Activated T-cell treated with anti-CD3 and anti-CD28 coated beads, Interleukin-2, amount 50 U/mL, for 48 hours (primary cell): ENCODE measurements at places on chromosomes 7 and 10.

- DNase-seq, result no peak
These were observed 311.4 kb upstream of the AKR1E2 start for GRCh38 chr10:4514445-4515108.

DNA sequence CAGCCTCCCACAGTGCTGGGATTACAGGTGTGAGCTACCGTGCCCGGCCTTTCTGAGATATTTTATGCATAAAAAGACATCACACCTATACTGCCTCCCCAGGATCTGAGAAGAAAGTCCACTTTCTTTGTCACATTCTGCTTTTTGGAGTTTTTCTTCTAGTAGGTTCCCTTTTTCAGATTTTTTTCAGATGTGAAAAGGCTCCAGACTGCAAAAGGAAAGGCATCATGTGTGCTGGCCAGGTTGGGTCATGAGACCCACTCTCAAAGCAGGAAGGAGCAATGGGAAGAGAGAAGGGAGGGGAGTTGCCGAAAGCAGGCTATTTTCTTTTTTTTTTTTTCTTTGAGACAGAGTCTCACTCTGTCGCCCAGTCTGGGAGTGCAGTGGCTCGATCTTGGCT, 10.8 kb downstream of the BLVRA start:
- DNase-seq, result no peak

DNA sequence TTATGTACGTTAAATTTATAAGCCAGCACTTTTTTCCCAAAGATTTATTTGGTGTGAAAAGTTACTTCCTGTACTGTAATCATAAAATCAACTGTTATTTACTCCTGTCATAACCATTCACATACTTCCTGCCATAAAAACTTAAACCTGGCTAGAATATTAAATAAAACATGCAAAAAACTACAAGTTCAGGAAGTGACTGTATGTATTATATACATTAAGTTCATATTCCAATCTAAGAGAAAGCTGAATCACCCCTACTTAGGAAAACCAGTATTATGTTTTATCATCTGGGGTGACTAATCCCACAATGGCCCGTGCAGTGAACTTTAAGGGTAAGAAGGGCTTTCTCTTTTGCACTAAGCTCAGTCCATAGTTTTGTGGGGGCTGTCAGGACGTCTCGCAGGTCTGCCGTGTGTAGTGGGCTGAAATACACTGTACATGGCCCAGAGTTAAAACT, 183.7 kb upstream of the KLF14 start:
- no peak for DNase-seq

DNA sequence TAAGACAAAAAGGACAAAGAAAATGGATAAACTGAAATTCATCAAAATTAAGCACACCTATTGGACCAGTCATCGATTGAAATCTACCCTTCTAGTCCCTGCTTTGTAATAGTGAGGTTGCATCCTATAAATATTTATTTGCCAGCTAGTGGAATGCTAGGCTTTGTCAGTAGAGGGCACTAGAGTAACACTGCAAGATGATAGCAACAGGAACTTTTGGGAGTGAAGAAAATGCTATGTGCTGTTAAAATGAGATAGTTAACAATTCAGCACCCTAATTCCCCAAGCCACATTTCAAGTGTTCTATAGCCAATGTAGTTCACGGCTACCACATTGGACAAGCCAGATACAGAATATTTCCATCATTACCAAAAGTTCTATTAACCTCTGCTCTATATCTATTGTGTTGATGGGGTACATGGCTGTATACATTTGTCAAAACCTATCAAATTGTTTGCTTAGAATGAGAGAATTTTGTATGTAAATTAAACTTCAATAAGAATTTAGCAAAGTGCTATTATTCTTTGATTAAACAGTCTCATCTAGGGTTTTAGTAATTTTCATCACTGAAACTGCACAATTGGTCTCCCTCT, 69.8 kb downstream of the LSMEM1 start:
- DNase-seq, result no peak

DNA sequence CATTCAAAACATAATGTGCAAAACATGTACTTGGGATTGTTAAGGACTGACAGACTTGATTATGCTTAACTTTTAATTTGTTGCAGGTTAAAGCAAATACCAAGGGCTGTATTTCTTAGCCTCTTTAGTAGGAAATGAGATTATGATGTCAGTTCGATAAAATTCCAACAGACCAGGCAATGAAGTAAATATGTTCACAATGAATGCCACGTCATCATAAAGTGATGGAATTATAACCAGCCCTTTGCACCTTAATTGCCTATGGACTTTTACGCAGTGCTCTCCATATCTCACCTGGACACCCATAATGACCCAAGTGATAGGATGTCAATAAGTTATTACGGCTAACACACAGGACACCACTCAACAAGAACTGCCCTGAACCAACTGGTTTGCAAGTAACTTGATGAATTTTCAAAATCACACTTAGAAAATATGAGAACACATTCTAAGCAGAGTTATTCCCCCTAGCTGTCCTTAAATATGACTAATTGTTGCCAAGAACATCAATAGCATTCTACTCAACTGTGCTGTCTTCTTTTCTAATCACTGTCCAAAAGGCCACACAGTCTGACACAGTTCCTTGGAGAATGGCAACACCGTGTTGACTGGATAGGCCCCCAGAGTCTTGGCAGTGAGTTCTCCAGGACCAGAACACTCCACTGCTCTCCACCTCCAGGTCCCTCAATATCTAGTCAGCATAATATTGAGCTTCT, 115.0 kb downstream of the CHCHD3 start:
- no peak for DNase-seq

DNA sequence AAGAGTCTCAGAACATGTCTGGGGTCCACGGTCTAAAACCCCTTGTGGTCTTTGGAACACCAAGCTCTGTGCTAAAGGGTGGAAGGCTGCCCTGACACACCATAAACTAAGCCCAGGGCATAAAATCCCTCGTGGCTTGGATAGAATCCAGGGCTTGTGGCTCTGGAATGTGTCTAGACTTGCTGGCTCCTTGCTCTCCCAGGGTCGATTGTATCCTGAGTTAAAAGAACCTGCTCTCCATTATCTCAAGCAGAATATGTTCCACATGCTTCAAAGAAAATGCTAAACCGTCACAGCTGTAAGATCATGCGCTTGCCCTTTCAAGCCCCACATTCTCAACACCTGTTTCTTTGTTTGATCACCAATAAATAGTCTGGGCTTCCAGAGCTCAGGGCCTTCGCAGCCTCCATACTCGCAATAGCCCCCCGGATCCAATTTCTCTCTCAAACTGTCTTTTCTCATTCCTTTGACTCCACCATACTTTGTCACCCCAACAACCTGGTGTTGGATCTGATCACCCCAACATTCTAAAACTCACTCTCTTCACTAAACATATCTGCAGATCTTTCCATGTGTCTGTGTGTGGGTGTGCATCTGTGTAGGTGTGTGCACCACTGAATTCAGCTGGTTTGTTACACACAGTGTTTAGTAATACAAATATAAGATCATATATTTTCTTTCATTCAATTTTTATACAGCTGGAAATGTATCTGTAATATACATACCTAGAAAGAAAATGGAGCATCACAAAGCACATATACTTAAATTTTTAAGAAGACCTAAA, 238.5 kb downstream of the ZMYND11 start:
- no peak for DNase-seq

DNA sequence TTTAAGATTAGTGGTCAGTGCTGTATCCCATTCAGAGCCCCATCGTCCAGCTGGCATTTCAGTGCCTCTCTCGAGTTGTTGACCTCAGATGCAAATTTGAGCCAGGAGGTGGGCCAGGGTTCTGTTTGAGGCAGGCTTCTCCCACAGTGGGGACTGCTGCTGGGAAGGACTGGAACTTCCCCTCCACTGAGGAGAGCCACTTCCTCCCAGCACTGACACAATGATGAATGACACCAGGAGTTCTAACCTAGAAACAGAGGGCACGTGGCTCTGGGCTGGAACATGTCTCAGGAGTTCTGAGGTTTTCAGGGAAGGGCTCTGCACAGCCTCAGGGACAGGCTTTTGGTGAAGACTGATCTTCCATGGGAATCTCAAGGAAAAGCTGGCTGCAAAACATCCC, 18.3 kb upstream of the BTBD16 start:
- DNase-seq, result no peak

DNA sequence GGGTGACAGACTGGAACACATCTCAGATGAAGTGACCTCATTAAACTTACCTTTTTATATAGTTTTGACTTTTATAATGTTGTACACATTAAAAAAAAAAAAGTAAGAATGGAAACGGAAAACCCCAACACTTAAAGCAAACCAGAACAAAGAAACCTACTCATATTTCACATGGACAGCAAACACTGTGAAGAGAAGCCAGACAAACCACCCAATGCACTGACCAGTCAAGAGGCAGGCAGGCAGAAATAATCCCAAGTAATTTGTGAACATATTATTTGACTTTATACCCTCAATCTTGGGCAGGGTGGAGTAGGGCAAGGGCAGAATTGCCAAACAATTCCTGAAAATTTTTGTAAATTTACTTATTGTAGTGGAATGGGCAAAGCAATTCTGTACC, 39.8 kb downstream of the WAPL start:
- DNase-seq, result no peak

DNA sequence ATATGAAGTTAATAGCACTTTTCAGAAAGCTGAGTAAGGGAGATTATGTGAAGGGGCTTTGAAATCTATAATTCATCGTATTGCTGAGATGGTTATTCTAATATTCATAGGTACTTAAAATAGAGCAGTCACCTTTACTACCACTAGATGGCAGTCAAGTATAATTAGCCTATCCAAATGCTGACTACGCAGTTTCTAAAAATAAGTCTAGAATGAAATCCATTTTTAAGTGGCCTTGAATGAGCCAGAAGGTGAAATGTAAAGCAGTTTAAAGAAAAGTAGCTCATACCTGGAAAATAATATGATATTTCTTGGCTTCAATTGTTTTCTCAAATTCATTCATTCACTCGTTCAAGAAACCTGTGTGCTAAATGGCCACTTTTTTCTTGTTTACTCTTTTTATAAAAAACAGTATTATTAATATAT, 1277.1 kb downstream of the GATA3 start:
- DNase-seq, result no peak

DNA sequence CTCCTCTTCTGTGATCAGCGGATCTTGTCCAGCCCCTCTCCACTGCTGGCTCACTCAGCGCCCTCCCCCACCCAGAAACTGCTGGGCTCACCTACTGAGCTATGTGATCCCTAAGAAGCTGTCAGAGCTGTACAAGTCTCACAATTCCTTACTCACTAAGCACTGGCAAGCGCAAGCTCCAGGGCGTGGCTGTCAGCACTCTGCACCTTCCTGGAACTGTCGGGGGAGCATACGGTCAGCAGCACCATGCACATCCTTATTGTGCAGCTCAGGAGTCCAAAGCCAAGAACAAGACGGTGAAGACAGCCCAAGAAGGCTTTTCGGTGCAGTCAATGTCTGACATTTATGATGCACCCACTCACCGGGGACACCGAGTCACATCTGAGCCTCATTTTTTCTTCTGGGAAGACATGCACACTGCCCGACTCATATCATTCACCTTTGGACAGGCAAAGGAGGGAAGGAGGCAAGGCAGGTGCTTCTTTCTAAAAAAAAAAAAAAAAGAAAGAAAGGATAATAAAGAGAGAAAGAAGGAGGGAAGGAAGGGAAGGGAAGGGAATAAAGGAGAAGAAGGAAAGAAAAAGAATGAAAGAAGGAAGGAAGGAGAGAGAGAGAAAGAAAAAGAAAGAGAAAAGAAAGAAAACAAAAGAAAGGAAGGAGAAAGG, 56.3 kb downstream of the ASB13 start:
- no peak for DNase-seq

DNA sequence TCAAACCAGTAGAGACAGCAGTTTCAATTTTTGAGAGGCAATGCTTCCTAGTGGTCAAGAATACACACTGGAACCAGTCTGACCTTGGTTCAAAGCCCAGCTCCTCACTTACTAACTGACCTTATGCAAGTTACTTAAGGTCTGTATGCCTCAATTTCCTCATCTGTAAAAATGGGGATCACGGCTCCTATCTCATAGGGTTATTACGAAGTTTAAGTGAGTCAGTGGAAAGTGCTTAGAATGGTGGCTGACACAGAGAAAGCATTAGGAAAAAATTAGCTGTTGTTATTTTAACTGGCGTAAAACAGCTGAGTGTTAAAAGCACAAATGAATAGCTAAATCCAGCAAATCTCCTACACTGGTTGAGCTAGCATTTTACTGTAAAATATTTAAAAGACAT, 162.4 kb upstream of the LAMB4 start:
- DNase-seq, result no peak
